ENCODE measurements at places on chromosomes 1 and 21.
A peak's percentile ranks its signal among the peaks of the same experiment; 100 is the strongest.

- DNase-seq, result no peak
These were observed 20.3 kb downstream of the ENO1 start for GRCh38 chr1:8858112-8858668.

DNA sequence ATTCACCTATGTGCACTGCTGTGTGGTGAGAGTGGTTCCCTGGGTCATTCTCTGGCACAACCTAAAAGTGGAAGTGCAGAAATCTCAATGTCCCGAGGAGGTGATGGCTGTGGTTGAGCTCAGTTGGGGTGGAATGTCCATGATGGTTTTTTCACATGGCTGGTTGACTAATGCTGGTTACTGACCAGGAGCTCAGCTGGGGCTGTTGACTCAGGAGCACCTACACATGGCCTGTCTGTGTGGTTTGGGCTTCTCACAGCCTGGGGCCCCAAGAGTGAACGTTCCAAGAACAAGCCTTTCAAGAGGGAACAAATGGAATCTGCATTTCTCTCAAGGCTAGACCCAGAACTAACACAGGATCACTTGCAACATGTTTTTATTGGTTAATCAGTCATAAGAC lies 6.4 kb upstream of the KANK4 start:
- peak; percentile 33 for DNase-seq

DNA sequence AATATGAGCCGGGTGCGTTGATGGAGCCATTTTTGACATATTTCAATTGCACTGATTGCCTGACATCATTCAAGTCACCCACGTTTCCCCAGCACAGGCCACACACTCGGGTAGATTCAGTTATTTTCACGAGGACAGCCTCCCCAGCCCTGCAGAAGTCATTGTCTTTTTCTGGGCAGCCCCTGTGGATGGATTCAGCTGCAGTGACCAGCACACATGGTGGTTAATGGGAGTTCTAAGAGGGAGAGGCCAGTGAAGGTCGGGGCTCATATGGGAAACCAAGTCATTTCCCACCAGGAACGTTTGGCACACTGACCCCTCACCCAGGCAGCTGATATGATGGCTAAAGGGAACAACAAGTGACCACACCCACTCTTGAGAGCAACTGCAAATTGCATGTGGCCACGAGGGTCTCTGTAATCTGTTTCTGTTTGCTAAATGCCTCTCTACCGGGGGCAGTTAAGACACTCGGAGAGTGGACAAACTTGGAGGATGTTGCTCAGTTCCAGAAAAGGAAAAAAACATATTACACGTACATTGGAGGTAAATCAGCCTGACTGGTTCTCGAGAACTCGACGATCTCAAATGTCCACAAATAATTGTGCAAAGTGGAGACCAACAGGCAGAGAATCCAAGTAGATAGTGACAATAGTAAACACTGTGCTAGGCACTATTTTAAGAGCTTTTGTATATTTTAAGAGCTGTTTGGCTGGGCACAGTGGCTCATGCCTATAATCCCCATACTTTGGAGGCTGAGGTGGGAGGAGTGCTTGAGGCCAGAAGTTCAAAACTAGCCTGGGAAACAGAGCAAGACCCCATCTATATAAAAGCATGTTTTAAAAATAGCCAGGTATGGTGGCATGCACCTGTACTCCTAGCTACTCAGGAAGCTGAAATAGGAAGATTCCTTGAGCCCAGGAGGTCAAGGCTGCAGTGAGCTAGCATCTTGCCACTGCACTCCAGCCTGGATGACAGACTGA lies 167.2 kb upstream of the IRF2BP2 start:
- no peak for DNase-seq

GRCh38 chr1:92509619-92510018 lies 22.9 kb upstream of the GFI1 start:
- no peak for DNase-seq

DNA sequence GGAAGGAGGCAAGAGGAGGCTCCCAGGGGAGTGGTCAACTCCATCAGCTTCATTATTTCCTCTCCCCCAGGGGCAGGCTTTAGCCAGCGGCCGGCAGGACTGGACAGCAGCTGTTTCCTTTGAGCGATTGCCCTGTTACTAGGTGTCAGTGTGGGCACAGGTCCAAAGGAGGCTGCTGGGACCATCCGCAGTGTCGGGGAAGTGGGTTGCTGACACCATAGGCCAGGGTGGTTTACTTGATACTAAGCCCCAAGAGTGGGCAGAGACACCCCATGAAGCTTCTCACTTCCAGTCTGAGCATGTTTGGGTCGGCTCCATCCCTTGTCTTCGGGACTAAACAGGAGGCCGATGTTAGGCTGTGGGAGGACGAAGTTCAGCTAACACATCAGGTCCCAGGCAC lies 63.6 kb downstream of the KAZN start:
- DNase-seq, result no peak

- no peak for DNase-seq
These were observed 12.3 kb upstream of the RCC2 start for GRCh38 chr1:17451731-17452130.

DNA sequence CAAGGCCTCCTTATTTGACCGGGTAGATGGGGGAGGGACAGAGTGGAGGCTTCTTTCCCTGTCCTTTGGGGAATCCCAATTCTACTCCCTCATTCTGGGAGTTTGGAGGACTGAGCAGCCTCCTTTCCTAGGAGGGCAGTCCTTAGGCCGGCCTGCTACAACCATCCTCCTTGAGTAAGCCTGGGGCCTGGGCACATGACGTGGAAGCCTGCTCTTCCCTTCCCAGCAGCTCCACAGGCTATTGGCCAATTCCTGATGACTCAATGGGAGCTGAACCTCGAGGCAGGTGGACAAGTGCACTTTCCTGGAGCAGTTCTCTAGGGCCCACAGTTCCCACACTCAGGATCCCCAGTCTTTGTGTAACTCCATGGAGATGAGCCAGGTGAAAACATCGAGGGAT lies 3.1 kb downstream of the KCNA10 start:
- no peak for DNase-seq

DNA sequence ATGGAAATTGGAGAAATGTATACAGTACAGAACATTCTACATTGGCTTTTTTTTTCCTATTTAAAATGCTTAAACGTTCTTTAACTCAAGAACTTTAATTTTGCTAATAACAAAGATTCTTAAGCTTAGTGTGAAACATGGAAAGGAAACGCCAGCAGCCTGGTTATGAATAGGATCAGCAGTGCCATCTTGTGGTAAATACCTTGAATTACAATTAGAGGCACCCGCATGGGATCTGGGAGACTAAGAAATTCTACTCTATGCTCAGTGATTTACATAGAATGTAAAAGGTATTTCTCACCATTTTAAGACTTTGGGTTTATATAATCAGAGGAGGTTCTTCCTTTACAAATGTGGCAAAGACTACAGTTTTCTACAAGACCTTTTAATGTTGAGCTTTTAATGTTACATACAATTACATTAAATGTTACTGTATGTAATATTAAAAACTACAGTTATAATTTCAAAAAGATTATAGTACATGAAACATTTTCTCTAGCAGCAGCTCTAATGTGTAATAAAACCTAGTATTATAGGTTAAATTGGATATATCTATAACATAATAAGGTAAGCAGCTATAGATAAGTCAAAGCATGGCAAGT lies 32.1 kb upstream of the APOBEC4 start:
- peak; percentile 78 for DNase-seq

DNA sequence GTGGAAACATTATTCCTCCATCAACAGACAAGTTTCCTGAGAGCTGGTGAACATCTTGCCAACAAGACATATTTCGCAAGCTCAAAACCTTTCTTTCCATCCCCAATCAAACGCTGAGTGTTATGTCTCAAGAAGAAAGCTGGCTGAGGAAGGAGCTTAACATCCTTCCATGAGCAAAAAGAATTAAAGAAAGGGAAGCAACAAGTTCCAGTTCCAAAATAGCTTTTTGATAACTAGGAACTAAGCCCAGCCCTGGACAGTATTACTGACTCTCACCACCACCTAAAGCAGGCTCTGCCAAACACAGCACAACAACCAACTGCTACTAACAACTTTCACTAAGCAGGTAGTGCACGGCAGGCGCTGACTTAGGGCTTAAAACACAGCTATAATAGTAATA lies 50.2 kb downstream of the CAPZB start:
- DNase-seq, result peak; percentile 67

- DNase-seq, result no peak
These were observed 466.1 kb downstream of the BRINP3 start for GRCh38 chr1:190011585-190011984.

DNA sequence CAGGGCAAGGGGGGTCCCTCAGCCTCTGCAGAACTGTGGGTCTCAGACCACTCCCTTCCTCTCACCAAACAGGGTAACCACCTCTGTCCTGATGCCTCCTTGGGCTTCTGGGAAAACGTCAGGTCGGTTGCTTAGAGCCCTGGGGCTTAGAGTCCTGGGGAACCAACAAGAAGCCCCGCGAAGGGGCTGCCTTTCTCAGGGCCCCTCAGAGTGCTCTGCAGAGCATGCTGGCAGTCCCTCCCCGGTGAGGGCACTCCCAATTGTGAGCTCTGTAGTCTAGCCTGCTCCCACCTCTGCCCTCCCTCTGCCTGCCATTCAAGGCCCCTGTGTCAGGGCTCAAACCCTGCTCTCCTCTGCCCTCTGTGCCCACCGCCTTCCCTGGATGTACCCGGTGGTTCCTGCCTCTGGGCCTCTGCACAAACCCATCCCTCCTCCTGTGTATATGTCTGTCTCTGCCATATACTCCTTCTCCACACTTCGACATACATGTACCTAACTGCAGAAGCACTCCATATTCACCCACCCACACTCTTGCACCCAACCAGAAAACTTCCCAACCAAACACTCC lies 92.3 kb downstream of the DMRTB1 start:
- DNase-seq, result no peak

DNA sequence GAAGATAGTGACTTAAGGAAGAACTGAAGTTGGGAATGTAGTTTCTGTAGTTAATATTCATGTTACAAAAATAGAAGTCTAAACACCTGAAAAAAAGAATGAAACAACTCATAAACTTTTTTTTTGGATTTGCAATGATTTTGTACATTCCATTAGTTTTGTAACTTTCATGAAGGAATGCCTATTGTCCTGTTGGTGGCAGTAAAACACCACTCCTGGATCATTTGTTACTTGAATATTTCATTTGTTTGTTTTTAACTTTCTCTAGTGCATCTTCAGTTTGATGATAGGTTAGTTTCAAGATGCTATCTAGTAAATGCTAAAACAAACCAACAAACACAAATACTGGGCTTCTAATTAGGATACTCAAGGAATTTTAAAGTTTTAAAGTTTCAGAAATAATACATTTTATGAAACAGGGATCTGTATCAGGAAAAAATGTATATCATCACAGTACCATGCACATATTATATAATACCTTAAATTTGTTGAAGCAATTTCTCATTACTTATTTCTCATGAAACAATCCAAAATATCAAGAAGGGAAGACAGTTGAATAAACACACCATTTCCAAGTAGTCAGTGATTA lies 229.7 kb upstream of the CACYBP start:
- peak; percentile 63 for DNase-seq

GRCh38 chr1:152036267-152037216 lies at the start of gene S100A11:
S100A11 (minus strand) TSS chr1:152037004; CDS start chr1:152036915, 89 bp downstream.
- DNase-seq, result peak; percentile 97

DNA sequence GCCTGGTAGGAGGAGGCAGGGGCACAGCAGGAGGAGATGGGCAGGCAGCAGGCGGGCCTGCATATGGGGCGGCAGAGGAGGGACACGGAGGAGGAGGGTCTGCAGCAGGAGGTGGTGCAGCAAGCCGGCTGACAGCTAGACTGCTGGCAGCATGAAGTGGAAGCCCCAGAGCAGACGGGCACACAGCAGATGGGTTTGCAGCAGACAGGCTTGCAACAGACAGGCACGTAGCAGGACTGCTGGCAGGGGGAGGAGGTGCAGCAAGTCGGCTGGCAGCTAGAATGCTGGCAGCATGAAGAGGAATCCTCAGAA lies 615 bp downstream of the KRTAP10-5 start:
- DNase-seq, result no peak

- no peak for DNase-seq
These were observed 932.8 kb downstream of the TTLL7 start for GRCh38 chr1:83065952-83066727.

DNA sequence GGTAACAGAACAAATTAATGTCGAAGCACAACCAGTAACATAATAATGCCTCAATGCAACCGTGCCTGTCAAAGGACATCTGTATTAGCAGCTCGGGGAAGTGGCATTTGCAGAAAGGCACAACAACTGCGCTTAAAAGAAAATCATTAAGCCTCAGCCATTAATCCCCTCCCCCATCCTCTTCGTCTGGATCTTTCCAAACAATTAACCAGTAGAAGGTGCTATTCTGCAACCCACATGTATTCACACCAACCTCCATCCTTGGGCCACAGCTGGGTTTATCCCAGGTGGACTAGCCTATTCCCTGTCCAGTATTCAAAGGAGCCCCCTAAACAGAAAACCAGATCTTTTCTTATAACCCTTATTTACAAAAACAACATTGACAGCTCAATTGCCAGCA lies 2.6 kb downstream of the RERE start:
- DNase-seq, result no peak

Measured in suppressor macrophage treated with lipopolysaccharide for 4 hours (primary cell).